Brain microvascular endothelial cell (primary cell): ENCODE measurements at places on chromosomes 16 and 17.

- no peak for DNase-seq
Measured at GRCh38 chr17:51742571-51742970, 415.9 kb downstream of the CA10 start.

- peak; percentile 30 for DNase-seq
Measured at GRCh38 chr16:85286066-85286831, 174.0 kb upstream of the CIBAR2 start.

DNA sequence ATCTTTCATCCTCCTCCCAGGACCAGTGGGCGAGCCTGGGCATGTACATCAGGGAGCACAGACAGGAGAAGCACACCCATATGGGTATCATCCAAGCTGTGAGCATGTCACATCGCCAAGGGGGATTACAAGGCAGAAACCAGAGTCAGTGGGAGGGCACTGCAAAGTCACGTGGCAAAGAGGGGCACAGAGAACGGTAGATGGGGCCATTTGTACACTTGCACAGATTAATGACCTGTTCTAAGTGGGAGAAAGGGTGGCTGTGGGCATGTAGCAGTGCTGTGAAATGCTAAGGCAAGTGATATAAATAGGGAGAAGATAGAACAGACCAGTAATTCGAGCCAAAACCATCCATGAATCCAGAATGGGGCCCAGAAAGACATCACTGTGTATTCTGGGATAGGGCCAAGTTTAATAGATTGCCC, 265.0 kb downstream of the CPPED1 start:
- DNase-seq, result no peak

- DNase-seq, result no peak
Measured at GRCh38 chr16:75247249-75247648, 4.2 kb downstream of the BCAR1 start.

DNA sequence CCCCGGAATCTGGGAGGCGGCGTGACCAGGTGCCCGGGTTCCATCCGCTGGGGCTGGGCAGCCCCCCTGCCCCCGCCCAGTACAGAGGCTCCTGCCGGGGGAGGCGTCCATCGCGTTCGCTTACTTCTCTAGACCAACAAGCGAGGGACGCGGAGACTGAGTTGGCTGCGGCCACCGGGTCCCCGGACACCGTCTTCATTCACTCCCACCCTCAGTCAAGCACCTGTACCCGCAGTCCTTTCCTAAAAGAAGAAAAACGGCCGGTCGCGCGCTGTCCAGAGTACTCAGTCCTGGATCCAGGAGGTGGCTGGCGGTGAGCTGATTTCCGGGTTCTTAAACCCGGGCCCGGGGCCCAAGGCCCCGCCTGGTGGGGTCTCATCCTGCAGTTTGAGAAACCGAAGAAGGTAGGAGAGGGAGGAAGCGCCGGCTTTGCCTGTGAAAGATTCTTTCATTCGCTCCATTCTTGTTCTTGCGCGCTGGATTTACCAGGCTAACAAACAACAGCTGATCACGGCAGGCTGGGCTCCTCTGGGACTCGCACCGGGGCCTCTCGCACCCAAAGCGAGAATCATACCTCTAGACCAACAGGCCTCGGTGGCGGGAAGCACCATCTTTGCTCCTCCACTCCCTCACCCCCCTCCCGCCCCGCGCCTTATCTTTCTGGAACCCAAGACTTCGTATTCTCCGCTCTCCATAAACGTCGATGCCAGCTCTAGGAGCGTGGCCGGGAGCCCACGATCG, 17.4 kb upstream of the OR1F1 start:
- no peak for DNase-seq

DNA sequence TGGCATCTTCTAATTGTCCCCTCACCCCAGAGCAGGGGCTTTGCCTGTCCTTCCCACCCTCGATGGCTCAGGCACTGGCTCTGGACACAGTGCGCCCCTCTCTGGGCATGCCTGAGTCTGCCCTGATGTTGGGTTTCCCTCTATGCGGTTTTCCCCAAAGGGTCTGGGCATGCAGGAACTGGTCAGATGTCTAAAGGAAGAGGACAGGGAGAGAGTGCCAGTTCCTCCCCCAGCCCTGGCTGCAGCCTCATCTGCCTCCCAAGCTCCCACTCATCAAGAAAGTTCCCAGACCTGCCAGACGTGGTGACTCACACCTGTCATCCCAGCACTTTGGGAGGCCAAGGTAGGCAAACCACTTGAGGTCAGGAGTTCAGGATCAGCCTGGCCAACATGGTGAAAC, 41.3 kb upstream of the PABPN1L start:
- DNase-seq, result peak; percentile 28

DNA sequence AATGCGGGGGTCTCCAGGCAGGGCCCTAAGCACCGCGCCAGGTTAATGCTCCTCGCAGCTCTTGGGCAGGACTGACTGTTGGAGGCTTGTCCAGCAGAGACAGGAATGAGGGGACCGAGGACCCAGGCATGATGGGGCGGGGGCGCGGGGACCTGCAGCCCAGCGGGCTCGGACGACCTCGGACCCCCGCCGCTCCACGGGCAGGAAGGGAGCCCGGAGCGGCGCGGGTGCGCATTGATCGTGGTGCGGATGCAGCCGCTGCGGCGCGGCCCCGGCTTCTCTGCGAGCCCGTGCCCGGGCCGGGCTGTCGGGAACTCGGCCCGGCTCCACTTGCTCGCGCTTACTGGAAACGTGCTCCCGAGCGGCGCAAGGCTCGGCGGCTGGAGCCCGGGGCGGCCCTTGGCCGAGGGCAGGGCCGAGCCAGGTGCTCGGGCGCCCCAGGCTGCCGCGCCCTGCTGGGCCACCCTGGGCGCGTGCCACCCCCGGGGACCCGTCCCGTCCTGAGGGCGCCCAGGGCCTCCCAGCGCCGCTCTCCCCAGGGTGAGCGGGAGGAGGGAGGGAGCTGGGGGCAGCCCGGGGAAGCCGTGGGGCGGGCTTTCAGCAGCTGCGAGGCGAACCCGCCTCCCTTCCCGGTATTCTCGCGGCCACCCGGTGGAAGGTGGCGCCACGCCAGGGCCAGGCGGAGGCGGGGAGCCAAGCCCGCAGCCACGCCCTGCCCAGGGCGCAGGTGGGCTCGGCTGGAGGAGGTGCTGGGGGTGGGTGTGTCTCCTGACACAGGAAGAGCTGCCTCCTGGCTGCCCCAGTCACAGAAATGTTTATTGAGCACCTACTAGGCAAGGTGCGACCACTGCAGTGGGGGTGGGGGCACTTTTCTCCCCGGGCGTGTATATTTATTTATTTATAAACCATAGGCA, 45.9 kb downstream of the SOCS3 start:
- DNase-seq, result peak; percentile 41

DNA sequence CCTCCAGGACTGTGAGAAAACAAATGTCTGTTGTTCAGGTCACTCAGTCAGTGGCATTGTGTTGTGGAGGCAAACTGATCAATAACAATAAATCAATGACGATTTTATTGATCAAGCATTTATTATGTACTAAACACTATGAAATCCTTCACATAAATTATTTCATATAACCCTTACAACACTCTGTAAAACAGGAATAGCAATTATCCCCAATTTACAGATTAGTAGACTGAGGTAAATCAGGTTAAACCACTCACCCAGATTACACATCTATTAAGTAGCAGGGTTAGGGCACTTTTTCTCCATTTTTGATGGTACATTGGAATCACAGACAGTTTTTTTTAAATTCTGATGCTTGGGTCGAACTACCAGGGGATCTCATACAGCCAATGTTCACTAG, 372.8 kb upstream of the MAF start:
- DNase-seq, result no peak

DNA sequence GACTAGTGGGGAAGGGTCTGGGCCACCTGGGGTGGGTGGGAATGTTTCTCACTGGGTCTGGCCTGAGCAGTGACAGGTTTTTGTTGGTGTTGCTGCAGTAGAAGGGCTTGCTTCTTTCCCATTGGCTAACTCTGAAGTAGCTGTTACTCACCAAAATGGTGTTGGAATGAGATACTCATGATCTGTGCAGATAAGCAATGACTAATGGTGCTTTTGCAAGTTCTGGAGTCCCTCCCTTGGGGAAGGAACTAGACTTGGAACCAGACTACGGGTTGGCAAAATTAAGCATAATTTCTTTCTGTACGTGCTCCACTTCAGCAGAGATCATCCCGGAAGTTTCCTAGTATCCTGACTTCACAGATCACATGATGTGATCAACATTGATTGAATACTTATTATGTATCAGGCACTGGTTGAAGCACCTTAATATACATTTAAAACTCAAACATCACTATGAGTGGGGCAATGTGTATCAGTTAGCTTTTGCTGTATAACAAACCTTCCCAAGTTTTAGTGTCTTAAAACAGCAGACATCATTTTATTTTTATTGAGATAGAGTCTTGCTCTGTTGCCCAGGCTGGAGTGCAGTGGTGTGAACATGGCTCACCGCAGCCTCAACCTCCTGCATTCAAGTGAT, 30.1 kb downstream of the CHP2 start:
- peak; percentile 35 for DNase-seq

- DNase-seq, result no peak
Measured at GRCh38 chr17:50122945-50123344, 7.0 kb downstream of the SAMD14 start.

- DNase-seq, result no peak
Measured at GRCh38 chr16:56255904-56256303, 64.6 kb downstream of the GNAO1 start.

GRCh38 chr17:16934836-16935235, 37.1 kb downstream of the TNFRSF13B start:
- no peak for DNase-seq

- DNase-seq, result no peak
Measured at GRCh38 chr17:67470163-67470562, 93.1 kb downstream of the PITPNC1 start.

DNA sequence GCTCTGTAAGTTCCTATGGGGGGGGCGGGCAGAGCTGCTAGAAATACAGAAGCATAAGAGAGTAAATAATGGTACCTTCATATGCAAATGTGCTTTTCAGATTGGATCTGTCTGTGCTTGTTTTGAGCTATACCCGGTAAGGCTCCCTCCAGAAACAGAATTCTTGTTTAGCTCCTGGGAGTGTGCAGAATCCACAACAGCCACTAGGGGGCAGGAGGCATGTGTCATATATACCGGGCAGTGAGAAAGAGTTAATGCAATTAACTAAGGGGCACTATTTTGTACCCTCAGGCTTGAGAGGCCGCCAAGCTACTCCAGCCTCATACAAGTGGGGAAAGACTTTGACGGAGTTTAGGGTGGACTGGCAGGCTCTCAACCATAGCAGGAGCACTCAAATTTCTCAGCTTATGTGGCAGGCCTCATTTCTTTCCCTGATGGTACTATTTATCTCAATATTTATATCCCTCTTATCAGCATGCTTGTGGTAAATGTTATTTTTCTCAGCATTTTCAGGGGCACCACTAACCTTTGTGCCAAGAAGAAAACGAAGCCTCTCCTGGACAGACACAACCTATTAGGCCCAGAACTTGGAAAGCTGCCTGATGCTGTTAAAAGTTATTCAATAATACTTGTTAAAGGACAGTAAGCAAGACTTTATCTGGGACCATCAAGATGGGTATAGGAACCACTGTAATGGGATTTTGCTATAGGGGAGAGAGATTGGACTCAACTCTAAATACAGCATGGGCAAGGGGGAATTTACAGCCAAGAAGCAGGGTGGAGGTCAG, 10.7 kb upstream of the CENPV start:
- peak; percentile 69 for DNase-seq

GRCh38 chr17:50798424-50799288, 31.3 kb upstream of the ANKRD40CL start:
- DNase-seq, result no peak

DNA sequence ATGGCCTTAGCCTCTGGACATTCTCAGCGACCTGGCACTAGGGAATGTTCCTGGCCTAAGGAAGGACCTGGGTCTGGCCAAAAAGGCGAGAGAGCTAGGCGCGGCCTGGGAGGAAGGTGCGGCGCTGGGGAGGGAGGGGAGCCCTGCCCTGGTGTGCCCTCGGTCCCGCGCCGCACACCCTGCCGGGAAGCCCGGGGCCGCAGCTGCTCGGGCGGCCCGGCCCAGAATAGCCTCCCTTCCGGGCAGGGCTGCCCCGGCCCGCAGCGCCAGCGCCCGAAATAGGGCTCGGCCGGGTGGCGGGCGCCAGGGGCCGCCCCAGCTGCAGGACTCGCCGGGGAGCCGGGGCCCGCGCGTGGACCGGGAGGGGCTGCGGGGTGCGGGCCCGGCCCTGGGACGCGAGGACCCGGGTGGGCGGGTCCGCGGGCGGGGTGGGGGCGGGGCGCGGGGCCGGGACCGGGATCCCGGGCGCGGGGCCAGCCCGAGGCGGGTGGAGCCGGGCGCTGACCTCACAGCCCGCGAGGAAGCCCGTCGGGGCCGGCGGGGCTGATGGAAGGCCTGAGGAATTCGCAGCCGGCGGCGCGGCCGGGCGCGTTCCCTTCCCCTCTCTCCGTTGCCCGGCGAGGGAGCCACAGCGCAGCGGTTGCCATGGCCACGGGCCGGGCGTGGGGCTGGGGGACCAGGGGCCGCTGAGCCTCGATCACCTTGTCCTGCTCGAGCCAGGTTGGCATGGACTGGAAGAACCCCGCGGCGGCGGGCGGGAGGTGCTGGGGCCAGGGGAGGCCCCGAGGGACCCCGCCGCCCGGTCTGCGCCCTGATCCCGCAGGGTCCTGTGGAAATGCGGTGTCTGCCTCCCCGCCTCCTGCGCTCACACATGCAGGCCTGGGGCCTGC, 18.1 kb downstream of the SOCS3 start:
- no peak for DNase-seq

GRCh38 chr16:70302745-70303144, 3.8 kb downstream of the DDX19B start:
- no peak for DNase-seq

DNA sequence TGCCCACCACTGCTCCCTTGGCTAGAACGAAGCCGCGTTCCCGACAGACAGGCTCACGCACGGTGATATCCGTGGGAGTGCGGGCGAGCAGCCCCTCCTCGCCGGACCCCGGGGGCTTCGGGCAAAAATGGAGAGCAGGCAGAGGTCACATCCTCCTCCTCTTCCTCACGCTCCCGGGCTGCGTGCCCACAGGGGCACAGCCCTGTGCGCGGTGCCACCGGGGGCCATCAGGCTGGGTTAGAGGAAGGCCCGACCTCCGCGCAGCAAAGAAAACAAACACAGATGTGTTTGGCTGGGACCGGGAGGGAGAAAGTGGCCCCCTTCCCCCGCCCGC, 519 bp upstream of the NTN1 start:
- no peak for DNase-seq

DNA sequence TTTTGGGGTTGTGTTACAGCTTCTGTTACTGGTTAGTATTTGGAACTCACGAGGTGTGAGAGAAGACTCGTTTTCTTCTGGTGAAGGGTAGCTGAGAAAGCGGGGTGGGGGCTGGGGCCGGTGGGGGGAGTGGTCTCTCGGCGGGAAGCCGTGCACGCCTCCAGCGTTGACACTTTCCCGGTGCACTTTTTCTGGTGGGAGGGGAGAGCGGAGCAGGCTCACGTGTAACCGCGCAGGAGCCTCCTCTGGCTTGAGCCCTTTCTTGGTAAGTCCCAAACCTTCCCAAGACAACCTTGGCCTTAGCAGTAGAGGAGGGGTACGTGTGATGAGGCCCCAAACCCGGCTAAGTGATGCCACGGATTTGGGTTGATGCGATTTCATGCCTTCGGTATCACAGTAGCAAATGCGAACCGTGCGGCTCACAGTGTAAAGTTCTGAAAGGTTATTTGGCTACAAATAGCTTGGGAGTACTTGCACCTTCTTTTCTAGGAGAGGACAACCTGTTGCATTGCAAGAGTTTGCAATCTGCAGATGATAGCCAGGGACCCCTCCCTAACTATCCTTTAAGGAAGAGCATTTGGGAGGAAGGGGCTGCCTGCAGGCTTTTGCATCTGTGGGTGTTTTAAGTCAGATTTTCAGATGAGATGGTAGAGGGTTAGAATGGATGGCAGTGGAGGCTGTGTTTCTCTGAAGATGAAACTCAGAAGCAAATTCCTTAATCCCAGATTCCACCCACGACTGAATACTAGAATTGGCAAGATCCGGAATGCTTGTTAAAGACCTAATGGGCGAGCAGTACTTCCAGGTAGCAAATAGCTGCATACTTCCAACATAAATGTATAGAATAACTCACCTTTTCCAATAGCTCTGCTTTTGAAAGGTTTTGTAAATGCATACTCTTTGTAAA, 1.5 kb downstream of the HLF start:
- DNase-seq, result no peak
